ENCODE measurements at places on chromosomes 6 and 20.

GRCh38 chr20:31915491-31916280, 36.2 kb downstream of the PDRG1 start:
- no peak for DNase-seq

GRCh38 chr6:23302514-23302913, 733.1 kb downstream of the HDGFL1 start:
- no peak for DNase-seq

DNA sequence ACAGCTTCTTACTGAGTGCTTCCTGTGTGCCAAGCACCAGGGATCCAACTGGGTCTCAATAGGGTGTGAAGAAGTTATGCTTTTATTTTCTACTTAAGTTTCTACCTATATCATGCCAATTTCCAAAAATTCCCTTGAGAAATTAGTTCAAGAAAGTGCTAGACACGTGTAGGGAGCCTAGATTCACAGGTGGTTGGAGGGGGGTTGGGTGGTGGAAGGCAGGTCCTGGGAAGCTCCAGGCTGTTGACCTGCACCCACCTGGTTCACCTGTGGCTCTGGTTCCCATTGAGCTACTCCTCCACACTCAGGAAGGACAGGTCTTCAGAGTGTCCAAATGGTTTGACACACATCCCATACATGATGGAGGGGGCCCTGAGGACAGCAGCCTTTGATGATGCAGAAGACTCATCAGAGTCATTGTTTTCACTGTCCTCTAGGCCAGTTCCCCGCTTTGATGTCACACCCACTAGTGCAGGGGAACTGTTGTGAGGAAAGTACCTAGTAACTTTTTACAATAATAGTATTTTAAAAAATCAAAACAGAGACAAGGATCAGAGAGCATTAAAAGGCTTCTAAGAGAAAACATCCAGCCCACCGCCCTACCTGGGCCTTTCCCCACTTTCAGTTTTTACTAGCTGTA, 39.8 kb upstream of the MYL9 start:
- DNase-seq = no peak

DNA sequence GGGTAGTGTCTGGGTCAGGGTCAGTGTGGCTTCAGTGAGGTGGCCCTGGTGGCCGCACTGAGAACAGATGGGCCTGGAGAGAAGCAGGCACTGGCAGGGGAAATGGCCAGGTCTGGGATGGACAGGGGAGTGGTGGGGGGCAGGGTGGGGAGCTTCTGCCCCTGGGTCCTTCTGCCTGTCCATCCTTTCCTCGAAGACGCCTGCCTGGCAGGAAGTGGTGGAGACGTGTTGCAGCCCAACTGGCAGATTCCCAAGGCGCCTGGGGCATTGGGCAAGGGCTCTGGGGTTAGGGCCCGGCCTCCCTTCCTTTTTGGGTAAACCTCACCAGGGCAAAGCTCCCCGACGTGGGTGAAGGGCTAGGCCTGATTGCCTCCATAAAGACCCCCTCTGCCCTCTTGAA, 10.4 kb downstream of the SRC start:
- DNase-seq = no peak

DNA sequence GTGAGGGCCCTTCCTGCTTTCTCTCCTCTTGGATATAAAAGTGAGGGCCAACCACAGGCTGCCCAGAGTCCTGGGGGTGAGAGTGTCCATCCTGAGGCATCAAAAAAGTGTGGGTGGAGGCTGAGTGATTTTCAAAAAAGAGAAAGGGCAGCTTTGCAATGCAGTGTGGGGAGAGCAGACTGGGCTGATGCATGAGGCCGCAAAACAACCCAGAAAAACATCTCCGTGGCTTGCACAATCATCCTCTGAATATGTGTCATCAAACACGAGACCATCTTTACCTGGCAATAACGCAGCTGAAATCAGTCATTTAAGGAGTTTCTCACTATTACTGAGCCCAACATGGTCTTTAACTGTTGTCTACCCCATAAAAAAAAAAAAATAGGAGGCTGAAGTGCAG, 191.2 kb upstream of the SOX4 start:
- DNase-seq = no peak

DNA sequence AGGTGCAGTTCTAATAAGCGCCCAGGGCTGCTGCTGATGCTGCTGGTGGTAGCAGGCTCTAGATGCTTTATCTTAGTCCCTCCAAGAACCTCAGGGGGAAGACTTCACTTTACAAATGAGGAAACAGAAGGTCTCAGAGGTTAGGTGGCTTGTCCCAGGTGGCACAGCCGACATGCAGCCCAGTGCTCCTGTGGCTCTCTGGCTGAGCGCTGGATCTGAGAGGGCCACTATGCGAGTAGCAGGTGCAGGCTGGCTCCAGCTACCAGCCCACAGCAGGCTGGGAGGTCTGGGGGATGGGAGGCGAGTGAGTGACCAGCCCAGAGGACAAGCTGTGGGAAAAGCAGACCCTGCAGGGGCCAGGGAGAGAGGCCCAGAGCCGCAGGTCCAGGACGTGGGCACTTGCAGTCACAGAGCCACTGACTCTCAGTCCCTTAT, 90.9 kb downstream of the PRND start:
- DNase-seq = no peak

DNA sequence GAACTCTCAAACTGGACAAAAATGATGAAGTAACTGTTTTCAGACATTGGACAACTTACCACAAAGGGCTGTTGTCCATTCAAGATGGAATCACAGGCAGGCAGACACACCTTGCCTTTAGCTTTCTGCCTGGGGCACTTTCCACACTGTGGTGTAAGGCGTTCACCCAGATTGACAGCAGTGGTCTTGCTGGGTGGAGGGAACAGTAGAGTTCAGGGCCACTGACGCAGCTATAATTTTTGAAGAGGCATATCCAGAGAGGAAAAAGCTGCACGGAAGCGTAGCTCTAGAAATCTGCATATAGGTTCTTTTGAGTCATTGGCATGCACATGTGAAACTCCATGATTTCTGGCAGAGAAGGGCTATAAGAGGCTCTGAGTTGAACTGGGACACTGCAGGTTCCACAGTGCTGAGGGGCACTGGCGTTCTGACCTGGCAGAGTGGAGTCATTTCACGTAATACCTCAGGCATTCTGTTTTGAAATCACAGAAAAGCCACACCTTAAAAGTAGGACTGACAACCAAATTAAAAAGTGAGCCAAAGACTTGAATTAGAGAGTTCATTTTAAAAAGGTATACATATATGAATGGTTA, 105.0 kb upstream of the EDN1 start:
- DNase-seq = no peak

- DNase-seq = no peak
Measured at GRCh38 chr20:44810061-44810390, 320 bp downstream of the RIMS4 start.
